ENCODE measurements at places on chromosomes 1 and 21.
A peak's percentile ranks its signal among the peaks of the same experiment; 100 is the strongest.

- no peak for DNase-seq
These were observed 134.7 kb downstream of the KAZN start for GRCh38 chr1:14733048-14733778.

DNA sequence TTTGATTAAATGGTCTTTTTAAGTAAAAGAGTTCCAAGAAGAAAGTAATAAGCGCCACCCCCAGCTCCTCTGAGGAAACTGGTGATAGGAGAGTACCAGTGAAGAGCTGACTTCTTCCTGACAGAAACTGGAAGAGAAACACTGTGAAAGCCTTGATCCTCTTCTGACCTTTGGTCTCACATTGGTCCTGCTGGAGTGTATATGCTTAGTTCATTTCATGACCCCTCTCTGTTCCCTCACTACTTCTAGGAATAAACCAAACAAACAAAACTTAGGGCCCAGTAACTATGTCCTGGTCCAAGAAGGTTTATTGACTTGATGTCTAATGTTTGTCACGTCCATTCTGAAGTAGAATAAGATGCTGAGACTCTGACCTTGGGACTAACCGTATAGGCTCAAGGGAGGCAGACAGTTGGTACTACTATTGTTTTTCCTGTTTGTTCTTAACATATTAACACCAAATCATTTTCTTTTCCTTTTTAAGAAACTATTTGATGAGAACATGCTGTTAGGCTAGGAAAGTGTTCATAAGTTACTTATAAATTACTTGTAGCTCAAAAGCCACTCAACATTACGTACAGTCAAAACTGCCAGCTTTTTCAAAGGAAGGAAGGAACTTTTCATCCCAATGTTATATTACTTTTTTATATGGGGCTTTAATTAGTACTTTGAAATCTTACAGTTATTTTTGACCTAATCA, 57.9 kb downstream of the MIER1 start:
- no peak for DNase-seq

DNA sequence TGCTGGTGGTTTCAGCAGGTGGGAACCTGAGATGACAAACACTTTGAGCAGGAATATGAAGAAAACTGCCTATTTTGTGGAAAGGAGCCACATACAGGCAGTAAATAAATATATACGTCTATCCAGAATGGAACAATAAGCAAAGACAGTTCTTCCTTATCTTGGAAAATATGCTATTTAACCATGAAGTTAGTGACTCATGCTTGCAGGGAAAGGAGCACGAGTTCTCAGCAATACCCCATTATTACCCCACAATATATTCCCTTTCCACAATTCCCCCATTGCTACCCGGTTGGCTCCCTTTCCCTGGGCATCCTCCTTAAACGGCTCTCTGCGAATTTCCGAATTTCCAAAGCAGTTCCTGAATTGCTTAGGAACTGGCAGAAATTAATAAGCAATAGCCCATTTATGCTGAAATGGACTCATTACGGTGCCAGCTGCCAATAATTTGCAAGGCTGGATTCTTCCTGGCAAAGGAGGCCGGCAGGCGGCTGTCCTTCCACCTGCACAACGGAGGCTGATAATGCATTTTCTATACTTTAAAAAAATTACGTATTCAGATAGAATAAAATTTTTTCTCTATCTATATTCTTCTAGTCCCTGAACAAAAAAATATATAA, 65.4 kb downstream of the TIAM1 start:
- no peak for DNase-seq

DNA sequence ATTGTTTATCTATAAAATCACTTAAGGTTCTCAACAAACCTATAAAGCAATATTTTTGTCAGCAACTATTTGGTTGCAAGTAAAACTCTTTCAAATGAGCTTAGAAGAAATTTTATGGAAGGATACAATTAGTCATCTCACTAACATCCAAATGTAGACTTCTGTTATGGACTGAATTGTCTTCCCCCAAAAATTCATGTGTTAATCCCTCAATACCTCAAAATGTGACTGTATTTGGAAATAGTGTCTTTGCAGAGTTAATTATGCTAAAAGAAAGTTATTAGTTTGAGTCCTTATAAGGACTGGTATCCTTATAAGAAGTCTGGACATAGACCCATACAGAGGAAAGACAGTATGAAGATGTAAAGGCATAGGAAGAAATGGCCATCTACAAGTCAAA, 357.8 kb upstream of the PRMT6 start:
- DNase-seq = no peak

DNA sequence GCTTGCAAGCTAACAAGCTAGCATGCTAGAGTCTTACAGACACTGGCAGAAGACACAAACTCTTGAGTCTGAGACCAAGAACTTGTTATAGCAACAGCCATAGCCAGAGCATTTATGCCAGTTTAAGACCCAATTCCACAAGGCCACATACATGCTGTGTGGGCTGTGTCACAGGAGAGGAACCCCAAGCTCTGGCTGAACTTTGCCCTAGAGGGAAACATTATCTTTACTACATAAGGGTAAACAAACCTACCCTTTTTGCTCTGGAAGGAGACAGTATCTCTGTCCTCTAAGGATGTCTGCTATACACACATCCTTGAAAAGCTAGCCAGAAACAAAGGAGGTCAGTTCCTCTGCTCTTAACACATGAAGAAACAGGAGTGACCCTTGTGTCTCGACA, 70.3 kb downstream of the HSF2BP start:
- no peak for DNase-seq

DNA sequence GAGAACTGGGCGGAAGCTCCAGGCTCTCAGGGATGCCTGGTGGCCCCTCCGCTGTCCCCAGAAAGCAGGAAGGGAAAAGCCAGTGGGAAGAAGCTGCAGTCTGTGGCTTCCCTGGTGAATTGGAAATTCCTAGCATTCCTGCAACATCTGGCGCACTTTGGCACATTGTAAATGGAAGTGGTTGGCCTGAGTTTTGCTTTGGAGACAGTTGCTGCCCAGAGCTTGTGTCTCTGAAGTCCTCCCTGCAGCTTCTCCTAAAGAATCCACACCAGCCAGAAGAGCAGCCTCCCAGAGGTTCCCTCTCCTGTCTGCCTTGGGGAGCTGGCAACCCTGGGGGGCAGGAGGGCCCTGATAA, 48.2 kb downstream of the ARHGEF10L start:
- DNase-seq = no peak

GRCh38 chr1:58722967-58723366, 23.1 kb upstream of the MYSM1 start:
- no peak for DNase-seq

GRCh38 chr1:165376041-165376810, 19.7 kb upstream of the LMX1A start:
- DNase-seq = no peak

DNA sequence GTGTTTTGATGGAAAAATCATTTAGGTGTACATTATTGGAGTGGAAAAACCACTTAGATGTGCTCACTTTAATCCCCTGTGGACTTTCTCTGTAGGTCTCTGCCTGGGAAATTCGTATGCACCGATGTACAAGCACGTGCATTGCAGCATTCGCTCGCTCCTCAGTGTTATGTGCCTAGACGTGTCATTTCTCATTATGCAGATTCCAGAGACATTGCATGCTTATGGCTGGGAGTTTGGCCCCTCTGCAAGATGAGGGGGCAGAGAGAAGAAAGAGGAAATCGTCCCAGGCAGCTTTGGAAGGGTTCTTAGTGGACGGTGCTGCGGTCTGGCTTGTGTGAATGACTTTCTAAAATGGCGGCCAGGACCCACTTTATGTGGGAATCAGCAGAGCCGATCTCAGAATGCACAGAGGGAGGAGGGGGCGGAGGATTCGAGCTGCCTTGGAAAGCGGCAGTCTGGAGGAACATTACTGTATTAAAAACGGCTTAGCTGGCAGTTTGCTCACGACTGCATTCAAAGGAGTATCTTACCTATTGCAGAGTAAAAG, 2.3 kb downstream of the SPEN start:
- no peak for DNase-seq

GRCh38 chr1:240927821-240928220, 315.9 kb upstream of the GREM2 start:
- DNase-seq = no peak

DNA sequence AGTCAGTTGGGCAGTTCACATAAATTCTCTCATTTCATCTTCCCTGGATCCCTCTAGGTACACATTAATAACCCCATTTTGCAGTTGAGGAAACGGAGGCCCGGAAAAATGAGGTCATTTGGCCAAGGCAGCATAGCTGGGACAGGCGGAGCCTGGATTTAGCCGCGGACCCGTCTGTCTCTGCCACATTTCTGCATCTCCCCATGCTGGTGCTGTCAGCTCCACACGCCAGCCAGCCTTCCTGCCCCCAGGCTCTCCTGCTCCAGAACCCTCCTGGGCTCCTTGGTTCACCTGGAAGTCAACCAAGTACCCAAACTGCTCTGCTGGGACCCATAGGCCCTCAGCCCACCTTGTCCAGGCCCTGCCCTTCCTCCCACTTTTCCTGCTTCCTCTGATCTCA, 7.6 kb downstream of the FOXO6 start:
- no peak for DNase-seq

DNA sequence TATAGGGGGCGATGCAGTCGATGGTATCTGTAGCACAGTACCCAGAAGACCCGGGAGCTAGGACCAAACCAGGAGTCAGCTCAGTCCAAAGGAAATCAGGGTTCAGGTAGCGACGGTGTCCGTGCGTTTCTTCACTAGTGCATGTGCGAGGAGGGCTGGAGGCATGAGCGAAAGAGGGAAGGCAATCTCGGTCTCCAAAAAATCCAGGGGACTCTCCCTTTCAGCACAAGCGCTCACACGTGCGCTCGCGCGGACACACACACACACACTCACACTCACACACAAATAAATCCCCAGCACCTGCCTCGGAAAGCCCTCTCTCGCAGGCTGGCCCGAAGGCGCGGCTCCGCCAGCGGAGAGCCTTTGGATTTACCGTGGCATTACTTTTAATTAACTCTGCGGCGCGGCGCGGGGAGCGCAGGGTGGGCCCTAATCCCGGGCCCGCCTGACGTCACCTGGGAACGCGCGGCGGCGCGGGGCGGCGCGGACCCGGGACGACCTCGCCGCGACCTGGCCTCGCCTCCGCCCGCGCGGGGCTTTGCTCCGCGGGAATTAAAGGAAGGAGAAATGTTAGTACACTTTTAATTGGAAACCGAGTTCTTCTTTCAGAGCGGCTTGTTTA, 121.2 kb downstream of the LMX1A start:
- peak; percentile 67 for DNase-seq

DNA sequence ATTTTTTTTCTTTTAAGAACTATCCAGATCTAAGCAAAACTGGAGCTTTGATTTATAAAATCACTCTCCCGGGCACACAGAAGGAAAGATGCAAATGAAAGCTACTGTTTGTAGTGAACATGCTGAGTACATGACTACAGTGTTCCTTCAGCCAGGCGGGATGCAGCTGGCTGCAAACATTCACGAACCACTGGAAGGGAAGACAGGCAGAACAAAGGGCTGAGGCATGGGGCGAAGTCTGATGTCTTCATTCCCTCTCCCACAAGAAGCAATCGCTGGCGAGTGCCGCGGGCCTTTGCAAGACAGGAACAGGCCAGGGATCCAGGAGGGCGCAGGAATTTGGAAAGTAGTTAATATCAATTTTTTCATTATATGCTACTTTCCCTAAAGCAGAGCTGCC, 257.9 kb upstream of the AJAP1 start:
- no peak for DNase-seq

GRCh38 chr1:242764161-242764560, 239.7 kb upstream of the PLD5 start:
- DNase-seq = no peak

GRCh38 chr1:6034750-6035096, 11.0 kb upstream of the KCNAB2 start:
- no peak for DNase-seq

GRCh38 chr1:53135735-53136114, 6.7 kb downstream of the SLC1A7 start:
- DNase-seq = no peak

DNA sequence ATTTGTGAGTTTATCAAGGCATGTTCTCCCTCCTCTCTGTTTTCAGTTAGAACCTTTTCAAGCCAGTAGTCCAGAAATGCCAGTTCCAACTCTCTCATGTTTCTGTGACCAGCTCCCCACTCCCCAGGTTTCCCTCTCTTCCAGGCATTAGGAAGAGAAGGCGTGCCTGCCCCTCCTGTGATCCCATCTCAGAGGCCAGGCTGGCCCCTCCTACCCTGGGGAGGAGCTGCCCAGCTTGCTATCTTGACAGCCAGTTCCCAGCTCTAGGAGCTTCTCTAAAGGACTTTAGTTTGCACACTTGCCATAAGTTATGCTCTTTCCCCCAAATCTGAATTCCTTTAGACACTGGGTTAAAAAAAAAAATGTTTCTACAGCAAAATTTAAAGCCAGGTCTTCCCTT, 8.9 kb downstream of the HYI start:
- no peak for DNase-seq

DNA sequence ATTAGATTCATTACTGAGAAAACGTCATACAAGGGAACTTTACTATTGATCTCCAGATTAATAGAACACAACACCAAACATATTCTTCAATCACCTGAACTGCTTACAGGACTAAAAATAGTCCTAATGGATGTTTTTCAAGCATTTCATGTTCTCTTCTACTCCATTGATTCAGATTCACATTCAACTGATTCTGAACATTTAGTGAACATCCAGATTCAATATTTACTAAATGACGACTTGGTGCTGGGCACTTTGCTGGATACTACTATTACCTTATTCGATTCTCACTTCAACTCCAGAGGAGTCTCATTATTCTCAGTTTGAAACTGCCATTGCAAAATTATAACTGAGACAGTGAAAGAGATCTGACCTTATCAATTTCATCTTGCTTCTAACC, 18.8 kb upstream of the SUCO start:
- DNase-seq = no peak

DNA sequence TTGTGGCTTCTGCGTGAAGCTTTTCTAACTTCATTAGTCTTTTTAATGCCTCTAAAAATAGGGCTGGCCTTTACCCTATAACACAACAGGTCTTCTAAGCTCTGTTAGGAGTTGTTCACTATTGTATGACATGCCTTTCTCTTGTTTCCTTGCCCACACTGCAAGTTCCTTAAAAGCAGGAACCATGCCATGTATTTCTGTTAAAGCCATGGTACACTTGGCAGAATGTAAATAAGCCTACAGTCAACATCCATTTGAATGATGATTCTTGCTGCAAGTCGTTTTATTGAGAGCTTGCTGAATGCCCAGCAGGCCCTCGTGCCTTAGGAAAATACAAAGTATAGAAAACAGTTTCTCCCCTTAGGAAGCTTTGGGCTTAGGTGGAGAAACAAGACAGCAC, 214.6 kb downstream of the DUSP10 start:
- DNase-seq = no peak

GRCh38 chr21:37835481-37835880, 80.8 kb downstream of the KCNJ6 start:
- no peak for DNase-seq

DNA sequence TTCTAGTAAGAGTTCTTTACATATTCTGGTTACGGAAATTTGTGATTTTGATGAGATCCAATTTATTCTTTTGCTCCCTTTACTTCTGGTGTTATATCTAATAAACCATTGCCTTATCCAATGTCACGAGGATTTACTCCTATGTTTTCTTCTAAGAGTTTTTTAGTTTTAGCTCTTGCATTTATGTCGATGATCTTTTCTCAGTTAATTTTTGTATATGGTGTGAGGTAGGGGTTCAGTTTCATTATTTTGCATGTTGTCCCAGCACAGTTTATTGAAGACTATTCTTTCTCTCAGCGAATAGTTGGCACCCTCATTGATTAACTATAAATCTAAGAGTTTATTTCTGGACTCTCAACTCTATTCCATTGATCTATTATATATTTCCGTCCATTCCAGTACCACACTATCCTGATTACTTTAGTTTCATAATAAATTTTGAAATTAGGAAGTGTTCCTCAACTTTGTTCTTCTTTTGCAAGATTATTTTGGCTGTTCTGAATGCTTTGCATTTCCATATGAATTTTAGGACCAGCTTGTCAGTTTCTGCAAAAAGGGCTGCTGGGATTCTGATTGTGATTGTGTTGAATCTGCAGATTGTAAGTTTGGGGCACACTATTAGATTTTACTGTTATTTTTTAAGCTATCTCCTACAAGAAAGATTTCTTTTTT, 4.0 kb downstream of the KDM1A start:
- no peak for DNase-seq
